ENCODE measurements at places on chromosomes 12 and 14. TPM values are rescaled to one million over a fixed set of nuclear protein-coding genes. Genes with fewer than 3 reads are reported as not detected.

DNA sequence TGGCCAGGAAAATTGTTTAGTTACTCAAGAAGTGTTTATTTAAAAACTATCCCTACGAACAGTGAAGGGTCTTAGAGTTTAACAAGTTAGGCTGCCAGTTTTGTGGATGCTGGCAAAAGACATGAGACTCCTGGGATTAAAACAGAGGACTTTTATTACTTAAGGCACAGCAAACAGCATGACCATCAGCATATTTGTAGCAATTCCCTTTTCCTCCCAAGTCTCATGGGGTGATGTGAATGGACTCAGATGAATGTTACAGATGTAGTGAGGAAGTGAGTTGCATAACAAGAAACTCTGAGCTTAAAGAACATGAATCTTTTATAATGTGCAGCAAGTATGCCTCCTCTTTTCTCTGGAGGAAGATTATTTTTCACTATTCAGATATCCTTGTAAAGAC lies 695.8 kb downstream of the RPS29 start:
- no peak for DNase-seq

GRCh38 chr14:33790996-33791395 lies 159.9 kb downstream of the EGLN3 start:
- DNase-seq, result no peak

The HOXC11 gene
- total RNA-seq, result not detected

- DNase-seq, result no peak
Observed at GRCh38 chr14:92759300-92759678, 10.9 kb upstream of the LGMN start.

The CCDC60 gene
- not detected for total RNA-seq

- no peak for DNase-seq
Observed at GRCh38 chr12:106980944-106981343, 6.0 kb downstream of the MTERF2 start.

DNA sequence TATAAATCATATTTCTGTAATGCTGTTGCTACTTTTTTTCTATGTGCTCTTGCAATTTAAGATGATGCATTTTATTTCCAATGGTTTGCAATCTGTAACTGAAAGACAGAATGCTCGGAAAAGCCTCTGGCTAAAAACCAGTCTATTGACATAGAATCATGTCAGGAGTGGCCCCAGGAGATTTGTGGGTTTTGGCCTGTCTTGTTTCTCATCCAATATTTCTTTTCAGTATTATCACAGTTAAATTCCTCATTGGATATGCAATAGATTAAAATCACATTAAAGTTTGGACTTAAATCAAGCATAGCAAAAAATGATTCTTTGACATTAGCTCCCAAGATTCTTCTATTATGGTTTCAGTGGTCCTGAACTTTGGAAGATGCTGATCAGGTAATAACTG lies 19.1 kb upstream of the SLC38A2 start:
- DNase-seq, result no peak
